ENCODE measurements at places on chromosomes 16 and 17.

GRCh38 chr17:28492352-28493310 is 13.5 kb upstream of the FOXN1 start:
- no peak for DNase-seq

DNA sequence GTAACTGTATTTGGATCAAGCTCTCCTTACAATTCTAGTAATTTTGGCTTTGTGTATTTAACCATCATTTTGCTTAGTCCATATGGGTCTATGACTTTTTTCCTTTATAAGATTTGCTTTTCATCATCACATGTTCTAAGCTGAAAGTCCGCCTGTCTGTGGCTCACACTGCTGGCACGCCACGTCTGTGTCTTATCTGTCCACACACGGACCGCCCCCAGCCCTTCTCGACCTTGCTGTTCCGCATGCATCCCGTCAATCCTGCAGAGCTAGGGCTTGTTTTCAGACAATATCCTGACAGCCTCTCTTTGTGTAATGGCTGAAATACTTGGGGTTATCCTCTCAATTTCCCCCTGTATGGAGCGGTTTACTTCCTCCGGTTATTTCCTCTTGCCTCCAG is 8.4 kb upstream of the ALDH3A1 start:
- DNase-seq = no peak

- DNase-seq = no peak
Observed at GRCh38 chr17:27523712-27524111, 67.5 kb downstream of the KSR1 start.

DNA sequence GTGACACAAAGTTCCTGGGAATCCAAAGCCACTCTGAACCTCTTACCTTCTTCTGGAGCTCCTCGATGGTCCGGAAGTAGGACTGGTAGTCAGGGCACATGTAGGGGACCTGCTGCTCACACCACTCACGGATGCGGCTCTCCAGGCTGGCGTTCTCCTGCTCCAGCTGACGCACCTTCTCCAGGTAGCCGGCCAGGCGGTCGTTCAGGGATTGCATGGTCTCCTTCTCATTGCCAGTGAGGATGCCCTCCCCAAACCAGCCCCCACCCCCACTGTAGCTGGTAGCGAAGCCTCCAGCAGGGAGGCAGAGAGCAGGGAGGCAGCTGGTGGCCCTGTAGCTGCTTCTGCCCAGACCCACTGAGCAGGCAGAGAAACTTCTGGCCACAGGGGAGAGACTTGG is 370 bp downstream of the KRT35 start:
- no peak for DNase-seq

DNA sequence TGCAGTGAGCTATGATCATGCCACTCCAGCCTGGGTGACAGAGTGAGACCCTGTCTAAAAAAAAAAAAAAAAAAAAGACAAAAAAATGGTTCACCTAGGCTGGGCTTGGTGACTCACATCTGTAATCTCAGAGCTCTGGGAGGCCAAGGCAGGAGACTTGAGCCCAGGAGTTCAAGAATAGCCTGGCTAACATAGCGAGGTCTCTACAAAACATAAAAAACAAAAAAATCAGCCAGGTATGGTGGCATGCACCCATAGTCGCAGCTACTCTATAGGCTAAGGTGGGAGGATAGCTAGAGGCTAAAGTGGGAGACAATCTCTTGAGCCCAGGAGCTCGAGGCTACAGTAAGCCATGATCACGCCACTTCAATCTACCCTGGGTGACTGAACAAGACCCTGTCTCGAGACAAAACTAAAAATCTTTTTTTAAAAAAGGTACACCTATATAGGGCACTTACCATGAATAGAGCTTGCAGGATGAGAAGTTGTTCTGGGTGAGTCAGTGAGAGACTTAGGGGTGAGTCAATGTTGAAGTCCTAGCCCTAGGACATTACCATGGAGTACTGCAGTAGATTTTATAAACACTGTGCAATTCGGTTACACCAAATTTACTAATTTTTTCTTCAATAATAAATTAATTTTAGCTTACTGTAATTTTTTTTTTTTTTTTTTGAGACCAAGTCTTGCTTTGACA is 19.0 kb downstream of the USP32 start:
- no peak for DNase-seq

DNA sequence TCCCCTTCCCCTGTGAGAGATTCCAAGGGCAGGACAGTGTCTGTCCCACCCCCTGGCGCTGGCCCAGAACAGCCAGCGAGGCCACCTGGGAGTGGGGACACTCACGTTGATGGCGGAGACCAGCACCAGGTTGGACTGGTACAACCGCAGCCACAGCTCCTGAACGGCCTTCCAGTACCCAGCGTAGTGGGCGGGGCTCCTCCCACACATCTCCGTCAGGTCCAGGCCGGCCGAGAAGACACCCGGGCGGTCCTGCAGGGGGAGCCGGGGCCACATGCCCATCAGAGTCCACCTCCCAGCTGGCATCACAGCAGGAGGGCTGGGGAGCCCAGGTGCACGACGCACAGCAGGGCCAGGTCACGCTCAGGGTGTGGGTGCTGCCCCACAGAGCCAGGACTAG is 7.1 kb downstream of the ECI1 start:
- no peak for DNase-seq

- DNase-seq = no peak
Observed at GRCh38 chr17:71613996-71614395, 506.8 kb upstream of the SOX9 start.

- DNase-seq = no peak
Observed at GRCh38 chr16:19001788-19002187, 18.1 kb downstream of the TMC7 start.

- peak; percentile 48 for DNase-seq
Observed at GRCh38 chr16:66483689-66484452, 56.8 kb downstream of the BEAN1 start.

DNA sequence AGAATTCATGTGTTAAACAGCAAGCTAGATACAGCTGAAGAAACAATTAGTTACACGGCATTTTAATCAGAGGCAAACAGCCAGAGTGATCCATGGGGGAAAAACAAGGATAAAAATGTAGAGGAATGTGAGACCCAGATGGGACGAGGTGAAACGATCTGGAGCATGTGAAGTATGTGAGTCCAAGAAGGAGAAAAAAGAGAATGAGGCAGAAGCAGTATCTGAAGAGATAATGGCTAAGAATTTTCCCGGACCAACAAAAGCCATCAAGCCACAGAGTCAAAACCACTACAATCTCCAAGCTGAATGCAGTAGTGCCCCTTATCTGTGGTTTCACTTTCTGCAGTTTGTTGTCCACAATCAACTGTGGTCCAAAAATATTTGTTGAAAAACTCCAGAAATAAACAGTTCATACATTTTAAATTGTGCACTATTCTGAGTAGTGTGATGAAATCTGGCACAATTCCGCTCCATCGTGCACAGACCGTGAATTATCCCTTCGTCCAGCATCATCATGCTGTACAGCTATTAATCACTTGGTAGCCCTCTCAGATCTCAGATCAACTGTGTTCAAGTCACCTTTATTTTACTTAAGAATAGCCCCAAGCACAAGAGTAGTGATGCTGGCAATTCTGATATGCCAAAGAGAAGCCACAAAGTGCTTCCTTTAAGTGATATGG is 18.8 kb downstream of the MYH10 start:
- no peak for DNase-seq

GRCh38 chr16:19437280-19437679 is 19.6 kb downstream of the TMC5 start:
- DNase-seq = no peak

DNA sequence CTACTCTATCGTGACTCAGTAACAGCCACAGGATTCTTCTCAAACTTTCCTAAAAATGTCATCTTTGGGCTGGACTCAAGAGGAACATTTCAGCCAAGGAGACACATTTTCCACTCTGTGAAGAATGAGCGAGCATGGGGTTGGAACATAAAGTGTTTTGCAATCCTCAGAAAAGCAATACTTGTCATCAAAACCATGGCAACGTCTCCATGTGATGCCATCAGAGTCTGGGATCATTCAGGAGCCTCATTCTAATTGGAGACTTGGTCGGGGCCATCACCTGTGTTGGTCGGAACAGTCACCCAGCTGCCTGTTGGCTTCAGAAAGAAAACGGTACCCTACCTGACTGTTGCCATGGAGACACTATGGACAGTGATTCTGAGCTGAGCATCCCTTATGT is 25.5 kb downstream of the MYOCD start:
- no peak for DNase-seq

DNA sequence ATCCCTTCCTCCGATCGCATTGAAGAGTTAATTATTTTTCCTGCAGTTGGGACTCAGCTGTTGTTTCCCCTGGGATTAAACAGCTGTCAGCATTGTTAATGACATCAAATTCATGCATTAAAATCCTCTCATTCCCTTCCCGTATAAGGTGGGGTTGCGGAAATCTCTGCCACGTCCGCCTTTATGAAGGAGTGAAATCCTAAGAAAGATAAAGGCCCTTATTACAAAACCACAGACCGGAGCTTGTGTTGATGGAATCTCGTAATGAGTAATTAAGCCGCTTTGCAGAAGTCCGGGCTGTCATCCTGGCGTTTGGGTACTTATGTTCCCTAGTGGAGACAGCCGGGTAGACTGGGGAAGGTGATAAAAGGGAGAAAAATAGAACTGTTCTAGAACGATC is 627.6 kb downstream of the MAF start:
- DNase-seq = no peak

- no peak for DNase-seq
Observed at GRCh38 chr16:23355106-23355670, 53.1 kb downstream of the SCNN1B start.

GRCh38 chr17:13525876-13526275 is 75.9 kb downstream of the HS3ST3A1 start:
- DNase-seq = no peak

- no peak for DNase-seq
Observed at GRCh38 chr16:12144355-12144754, 167.8 kb downstream of the SNX29 start.

- no peak for DNase-seq
Observed at GRCh38 chr17:29111816-29112499, 68.2 kb downstream of the MYO18A start.

All from Panc1 (cell line).